ENCODE measurements at places on chromosomes 12 and 14.

- DNase-seq: no peak
Observed at GRCh38 chr12:123096741-123097140, 54.1 kb downstream of the PITPNM2 start.

GRCh38 chr14:44309331-44309730 lies 197.8 kb downstream of the FSCB start:
- no peak for DNase-seq

DNA sequence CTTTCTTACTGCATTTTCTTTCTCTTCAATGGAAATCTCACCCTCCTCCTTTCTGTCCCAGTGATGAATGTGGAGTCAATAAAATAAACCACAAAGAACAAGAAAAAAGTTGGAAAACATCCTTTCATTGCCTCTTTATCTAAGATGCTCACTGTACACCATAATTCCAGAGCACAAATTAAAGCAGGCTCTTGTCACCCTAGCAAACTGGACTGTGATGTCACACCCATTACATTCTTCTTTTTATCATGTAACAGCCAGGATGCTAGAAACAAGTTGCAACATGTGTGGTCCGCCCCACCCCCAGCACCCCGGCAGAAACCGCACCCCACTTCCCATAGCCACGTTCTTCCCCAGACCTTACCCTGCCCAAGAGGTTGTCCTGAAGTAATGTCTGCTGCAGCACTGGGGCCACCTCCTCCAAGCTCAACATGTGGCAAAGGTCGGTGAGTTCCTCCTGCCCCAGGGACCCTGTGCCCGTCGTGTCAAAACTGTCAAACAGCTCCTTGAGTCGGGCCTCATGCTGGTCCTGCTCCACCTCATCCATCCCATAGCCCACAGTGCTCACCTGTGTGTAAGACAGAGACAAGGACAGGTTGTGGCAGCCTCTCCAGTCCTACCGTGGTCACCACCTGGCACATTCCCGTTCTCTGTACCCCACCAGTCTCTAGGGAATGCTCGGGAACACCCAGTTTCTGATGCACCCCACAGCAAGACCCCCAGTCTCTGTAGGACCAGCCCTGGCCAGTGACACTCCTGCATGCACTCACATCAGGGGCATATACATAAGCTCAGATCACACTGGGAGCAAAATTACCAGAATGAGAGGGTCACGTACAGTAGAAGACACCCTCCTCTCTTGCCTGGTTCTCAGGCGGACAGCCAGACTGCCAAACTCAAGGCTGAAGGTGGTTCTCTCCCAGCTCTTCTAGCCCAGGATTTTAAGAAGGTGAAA lies 9.2 kb downstream of the NIN start:
- no peak for DNase-seq

GRCh38 chr12:29374913-29375312 lies 6.1 kb downstream of the ERGIC2 start:
- no peak for DNase-seq

DNA sequence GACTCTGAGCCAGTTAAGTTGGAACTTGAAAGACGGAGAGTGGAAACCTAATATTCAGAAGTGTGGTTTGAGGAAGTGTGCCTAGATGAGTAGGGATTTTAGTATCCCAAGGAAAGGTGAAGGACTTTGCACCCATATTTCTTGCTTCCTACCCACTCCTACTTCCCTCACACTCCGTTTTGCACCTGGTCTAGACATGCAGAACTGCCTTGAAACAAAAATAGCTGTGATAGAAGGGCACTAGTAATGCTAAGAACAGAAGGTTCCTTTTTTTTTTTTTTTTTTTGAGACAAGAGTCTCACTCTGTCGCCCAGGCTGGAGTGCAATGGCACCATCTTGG lies 732 bp upstream of the ARF3 start:
- no peak for DNase-seq

DNA sequence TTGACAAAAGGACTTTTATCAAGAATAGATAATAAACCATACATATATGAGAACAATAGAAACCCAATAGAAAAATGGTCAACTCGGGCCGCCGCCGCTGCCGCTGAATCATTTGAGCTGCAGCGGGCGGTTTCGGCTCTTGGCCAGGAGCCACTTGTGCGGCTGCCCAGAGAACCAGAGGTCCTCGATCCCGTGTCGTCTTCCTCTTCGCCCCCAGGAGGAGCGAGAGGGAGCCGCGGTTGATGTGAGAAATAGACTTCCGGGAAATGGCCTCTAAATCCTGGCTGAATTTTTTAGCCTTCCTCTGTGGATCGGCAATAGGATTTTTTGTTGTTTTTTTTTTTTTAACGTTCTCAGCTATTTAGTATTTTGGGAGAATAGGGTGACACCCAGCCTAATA lies 44.8 kb downstream of the CPSF6 start:
- DNase-seq: peak; percentile 5

GRCh38 chr14:96349286-96350075 lies 13.7 kb downstream of the ATG2B start:
- no peak for DNase-seq

DNA sequence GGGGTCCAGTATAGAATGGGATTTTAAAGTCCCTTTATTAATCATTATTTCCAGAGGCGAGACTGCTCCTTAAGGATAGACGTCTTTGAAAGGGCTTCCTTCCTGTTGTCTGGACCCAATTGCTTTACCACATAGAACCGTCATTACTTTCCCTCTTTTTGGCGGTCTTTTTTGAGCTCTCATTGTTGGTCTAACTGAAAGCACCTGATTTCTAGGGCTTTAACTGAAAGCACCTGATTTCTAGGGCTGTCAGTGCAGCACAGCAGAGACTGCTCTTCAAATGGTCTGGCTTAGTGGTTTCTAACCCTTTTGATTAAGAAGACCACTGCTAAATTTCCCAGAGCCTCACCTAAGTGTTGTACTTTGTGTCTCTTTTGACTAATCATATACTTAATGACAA lies 95.8 kb downstream of the PRKCH start:
- no peak for DNase-seq

DNA sequence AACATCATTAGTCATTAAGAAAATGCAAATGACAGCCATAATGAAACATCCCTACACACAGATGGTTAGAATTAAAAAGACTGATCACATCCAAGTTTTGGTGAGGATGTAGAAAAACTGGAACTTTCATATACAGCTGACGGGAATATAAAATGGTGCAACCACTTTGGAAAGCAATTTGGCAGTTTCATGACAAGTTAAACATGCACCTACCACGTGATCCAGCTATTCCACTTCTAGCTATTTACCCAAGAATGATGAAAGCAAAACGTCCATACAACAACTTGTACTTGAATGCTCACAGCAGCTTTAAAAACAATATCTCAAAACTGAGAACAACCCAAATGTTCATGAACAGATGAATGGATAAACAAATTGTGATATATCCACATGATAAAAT lies 77.9 kb upstream of the AVPR1A start:
- no peak for DNase-seq

GRCh38 chr14:67622675-67623074 lies 3.0 kb downstream of the ARG2 start:
- DNase-seq: no peak

GRCh38 chr14:69072584-69072983 lies 80.3 kb downstream of the DCAF5 start:
- DNase-seq: no peak

GRCh38 chr14:95313190-95313589 lies 6.5 kb downstream of the CLMN start:
- no peak for DNase-seq

DNA sequence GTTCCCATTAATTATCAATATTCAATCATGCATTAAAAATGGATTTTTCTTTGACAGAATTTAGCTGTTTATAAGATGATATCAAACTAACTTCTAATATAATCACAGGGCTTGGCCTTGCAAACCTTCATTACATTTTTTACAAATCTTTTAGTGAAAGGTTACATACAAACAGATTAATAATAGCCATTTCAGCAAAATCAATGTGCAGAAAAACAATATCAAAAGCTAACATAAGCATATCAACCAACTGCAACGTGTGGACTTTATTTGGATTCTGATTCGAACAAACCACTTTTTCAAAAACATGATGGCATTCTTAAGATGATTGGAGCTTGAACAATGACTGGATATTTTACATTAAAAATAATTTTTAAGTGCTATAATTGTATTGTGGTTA lies 93.6 kb downstream of the OTX2 start:
- no peak for DNase-seq

DNA sequence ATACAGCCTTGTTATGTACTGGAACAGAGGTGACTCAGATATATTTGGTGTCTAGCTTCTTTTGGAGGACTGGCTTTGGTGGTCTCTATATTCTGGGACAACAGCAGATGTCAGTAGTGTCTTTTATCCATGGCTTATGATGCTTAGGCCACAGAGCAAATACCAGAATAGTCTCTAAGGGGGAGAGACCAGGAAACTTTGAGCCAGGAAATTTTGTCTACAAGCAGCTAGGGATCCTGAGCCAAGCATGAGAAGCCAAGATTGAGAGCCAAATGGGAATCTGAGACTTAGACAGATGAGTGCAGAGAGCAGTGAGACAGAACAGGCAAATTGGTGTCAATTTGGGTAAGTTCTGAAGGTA lies 28.4 kb upstream of the PTPRR start:
- no peak for DNase-seq

- DNase-seq: no peak
Observed at GRCh38 chr14:91464615-91465205, 45.4 kb downstream of the PPP4R3A start.

- no peak for DNase-seq
Observed at GRCh38 chr12:84919271-84919670, 6.7 kb upstream of the SLC6A15 start.

DNA sequence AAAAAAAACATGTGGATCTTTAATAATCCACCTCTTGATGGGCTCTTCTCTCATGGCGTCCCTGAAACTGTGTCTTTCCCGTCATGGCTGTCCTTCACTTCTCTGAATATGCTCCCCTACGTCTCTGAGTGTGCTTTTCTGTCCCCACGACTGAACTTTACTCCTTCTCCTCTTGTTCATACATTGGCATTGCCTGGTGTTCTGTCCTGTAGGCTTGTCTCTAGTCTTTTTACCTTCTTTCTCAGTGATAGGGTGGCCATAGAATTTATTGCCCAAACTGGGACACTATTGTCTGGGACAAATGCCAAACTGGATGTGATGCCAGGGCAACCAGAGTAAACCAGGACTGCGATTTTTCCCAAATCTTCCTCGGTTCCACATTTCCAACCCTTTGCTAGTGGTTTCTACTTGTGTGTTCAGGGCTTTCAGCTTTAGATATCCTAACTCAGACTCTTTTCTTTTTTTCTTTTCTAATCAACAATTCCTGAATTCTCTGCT lies 202.2 kb downstream of the ATP23 start:
- no peak for DNase-seq

GRCh38 chr14:63453443-63453936 lies 89.7 kb downstream of the PPP2R5E start:
- DNase-seq: no peak

DNA sequence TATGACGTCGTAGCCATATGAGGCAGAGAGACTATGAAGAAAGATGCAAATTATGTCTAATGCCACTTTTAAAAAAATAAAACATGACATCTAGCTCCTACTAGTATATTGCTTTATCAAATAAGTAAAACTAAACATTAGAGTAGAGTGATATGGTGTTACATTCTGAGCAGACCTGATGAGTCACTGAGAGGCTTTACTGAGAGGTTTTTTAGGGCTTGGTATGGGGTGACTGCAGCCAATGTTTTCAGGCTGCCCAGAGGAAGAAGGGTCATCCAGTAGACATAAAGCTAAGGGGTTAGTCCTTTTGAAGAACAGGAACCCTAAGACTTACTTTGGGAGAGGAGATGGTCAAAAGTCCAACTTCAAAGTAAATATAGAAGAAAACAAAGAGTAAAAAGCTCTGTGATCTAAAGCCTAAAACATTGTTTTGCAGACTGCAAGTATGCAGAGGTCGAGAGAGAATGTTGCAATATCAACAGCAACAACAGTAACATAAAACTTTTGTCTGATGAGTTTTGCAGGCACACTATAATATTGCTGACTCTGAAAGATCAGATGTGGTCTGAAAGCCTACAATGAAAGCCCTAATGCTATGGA lies 774.7 kb downstream of the TMTC2 start:
- no peak for DNase-seq
